Dermis blood vessel endothelial cell (primary cell): ENCODE measurements at places on chromosomes 3 and 15. TPM values are rescaled to one million over a fixed set of nuclear protein-coding genes. Genes with fewer than 3 reads are reported as not detected.

GRCh38 chr15:88016406-88016805, 240.1 kb downstream of the NTRK3 start:
- DNase-seq, result no peak

GRCh38 chr3:148975248-148975647, 16.1 kb upstream of the GYG1 start:
- no peak for DNase-seq

The ZNF620 gene
- 7.4 and 9.7 TPM in 2 replicates for total RNA-seq

The UTS2B gene
- 0.68 TPM in 1 of 2 replicates, not detected in the other for total RNA-seq

The FGF12 gene
- total RNA-seq, result 1.2 and 1.3 TPM in 2 replicates

The LRRN1 gene
- not detected in 2 replicates for total RNA-seq

The RAF1 gene
- total RNA-seq, result 69.1 and 96.3 TPM in 2 replicates
